Stimulated activated CD8-positive, alpha-beta memory T cell treated with anti-CD3 and anti-CD28 coated beads, Interleukin-15, amount 100 ng/mL, for 1 hour (primary cell): ENCODE measurements at places on chromosomes 13 and 19.

DNA sequence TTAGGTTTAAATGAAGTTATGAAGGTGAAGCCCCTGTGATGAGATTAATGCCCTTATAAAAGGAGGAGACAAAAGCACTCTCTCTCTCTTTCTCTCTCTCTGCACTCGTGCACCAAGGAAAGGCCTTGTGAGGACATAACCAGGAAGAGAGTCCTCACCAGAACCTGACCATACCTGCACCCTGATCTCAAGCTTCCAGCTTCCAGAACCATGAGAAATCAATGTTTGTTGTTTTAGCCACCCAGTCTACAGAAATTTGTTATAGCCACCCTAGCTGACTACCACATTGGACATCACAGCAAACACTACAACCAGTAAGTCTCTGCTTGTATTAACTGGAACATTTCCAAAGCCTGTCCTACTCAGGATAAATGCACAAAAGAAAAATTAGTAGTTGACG, 34.7 kb upstream of the WDFY2 start:
- DNase-seq: no peak

DNA sequence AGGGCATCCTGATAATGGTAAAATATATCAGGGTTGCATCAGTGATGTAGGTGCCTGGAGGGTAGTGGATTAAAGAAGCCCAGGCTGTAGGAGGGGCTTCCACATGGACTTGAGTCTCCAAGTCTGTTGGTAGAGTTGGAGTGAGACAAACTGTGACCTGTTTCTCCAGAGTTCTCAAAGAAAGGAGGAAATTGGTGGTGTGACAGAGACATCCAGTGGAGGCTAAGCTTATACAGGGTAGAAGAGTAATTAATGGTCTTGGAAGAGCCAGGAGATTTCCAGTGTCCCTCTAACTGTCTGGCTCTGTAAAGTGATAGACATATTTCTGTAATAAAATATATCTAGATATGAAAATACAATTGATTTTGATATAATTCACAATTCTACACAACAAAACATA, 61.1 kb downstream of the GPC5 start:
- no peak for DNase-seq

DNA sequence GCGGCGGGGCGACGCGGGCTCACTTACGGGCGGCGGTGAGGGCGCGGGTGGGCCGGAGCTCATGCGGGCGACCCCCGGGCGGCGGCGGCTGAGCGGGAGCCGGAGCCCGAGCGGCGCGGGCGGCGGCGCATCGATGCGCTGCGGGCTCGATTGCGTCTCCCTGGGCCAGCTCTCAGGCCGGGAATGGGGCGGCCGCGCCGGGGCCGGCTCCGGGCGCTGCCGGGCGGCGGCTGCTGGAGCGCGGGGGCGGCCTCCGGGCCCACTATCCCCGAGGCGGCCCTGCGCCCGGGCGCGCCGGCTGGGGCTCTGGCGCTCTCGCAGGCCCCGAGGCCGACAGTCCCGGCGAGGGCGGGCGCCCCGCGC, 1.4 kb upstream of the TSHZ3 start:
- DNase-seq: no peak

DNA sequence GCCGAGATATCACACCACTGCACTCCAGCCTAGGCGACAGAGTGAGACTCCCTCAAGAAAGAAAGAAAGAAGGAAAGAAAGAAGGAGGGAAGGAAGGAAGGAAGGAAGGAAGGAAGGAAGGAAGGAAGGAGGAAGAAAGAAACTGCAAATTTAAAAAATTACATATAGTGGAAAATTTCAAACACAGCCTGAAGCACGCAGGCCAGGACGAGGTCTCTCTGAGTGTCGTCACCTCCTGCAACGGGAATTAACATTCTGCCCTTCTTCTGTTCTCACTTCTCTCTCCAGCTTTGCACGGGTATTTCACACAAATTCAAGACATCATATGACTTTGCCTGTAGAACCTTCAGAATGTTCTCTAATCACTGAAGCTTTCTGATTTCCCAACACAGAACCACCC, 108.2 kb downstream of the GNG7 start:
- no peak for DNase-seq

DNA sequence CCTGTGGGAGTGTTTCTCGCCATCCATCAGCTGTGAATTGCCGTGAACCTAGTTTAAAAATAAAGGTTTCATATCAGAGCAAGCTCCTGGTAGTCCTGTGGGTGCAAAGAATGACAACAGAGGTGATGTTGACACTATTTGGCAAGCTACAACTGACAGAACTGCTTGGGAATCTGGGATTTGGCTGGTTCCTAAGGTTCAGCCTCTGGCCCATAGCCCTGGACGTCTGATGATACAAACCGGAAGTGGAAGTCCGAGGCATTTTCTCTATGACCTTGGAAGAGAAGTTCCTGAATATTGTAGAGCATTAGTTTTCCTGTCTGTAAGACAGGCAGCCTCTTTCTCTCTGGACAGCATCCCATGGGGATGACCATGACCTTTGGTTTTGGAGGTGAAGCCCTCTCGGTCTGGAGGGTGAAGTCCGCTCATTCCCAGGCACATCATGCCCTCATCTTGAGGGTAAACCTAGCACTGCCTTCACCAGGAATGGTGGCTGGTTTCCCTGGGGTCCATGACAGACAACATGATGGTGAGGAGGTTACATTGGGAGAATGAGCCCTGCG, 29.1 kb downstream of the GATAD2A start:
- DNase-seq: no peak

GRCh38 chr19:33302974-33303790, 848 bp upstream of the CEBPA start:
- DNase-seq: no peak

DNA sequence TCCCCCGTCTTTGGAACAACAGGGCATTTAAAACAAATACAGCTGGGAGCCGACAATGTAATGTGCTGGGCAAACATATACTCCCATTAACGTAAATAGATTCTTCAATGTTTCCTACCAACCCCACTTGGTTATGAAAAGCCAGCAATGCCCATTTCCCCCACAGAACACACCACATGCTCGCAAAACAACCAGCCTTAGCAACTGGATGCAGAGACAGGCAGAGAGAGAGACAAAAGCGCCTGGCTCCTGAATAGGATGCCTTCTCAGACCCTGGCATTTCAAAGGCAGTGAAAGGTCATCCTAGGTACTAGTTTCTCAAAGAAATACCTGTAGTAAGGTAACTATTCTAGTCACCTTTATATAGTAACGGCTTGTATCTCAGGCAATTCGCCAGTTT, 462.9 kb downstream of the ITGBL1 start:
- DNase-seq: no peak

DNA sequence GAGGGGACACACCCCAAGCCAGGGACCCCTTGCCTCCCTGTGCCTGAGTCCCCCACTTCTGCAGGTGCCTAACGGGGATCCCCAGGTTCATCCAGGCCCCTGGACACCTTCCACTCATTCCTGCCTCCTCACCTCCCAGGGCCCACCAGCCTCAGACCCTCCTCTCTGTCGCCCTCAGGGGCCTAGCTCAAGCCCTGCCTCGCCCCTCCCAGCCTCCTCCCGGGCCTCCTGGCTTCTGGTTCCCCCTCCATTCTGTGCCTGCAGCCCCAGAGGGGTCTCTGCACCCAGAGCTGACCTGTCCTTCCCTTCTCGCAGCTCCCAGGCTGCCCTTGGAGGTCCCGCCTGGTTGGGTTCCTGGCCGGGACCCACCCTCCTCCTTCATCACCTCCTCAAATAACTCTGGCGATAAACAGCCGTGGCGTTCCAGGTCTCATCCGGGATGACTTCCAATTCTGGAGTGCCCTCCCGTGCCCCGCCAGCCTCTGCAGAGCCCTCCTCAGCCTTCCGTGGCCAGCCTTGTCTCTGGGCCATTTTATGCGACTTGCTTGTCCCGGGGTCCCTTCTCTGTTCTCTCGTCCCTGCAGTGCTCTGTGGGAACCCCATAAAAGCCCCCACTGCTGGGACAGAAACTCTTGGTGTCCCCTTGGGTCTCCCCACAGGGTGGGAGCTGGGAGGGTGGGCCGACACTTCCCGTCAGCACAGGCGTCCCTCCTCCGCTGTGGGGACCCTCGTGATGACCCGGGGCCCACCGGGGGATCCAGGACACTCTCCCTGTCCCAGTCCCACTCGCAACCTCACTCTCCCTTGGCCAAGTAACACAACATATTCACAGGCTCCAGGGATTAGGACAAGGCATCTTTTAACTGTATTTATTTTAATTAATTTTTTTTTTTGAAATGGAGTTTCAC, 9.2 kb downstream of the JOSD2 start:
- DNase-seq: no peak

- no peak for DNase-seq
Measured at GRCh38 chr19:38165335-38165734, 58.7 kb downstream of the DPF1 start.

GRCh38 chr19:43596842-43597461, 557 bp downstream of the ZNF576 start:
- DNase-seq: no peak

- DNase-seq: no peak
Measured at GRCh38 chr19:16233836-16234551, 36.3 kb downstream of the AP1M1 start.

- DNase-seq: no peak
Measured at GRCh38 chr13:75151081-75151643, 330.8 kb downstream of the TBC1D4 start.

DNA sequence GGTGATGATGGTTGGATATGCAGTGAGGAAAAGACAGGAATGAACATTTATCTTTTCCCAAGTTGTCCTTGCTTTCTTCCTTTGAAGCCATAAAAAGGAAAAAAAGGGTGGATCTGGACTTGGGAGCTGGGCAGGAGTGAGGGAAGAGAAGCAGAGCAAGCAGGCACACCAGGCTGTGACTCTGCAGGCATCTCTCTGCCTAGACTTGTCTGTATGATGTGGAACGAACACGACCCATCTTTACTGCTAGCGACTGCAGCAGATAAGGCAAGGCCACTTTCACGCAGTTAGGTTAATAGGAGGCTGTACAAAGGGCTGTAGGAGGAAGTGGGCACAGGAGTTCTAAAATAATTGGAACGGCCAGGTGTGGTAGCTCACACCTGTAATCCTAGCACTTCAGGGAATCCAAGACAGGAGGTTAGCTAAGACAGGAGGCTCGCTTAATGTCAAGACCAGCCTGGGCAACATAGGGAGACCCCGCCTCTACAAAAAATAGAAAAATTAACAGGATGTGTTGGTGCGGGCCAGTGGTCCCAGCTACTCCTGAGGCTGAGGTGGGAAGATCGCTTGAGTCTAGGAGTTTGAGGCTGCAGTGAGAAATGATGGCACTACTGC, 961 bp upstream of the URI1 start:
- DNase-seq: no peak

DNA sequence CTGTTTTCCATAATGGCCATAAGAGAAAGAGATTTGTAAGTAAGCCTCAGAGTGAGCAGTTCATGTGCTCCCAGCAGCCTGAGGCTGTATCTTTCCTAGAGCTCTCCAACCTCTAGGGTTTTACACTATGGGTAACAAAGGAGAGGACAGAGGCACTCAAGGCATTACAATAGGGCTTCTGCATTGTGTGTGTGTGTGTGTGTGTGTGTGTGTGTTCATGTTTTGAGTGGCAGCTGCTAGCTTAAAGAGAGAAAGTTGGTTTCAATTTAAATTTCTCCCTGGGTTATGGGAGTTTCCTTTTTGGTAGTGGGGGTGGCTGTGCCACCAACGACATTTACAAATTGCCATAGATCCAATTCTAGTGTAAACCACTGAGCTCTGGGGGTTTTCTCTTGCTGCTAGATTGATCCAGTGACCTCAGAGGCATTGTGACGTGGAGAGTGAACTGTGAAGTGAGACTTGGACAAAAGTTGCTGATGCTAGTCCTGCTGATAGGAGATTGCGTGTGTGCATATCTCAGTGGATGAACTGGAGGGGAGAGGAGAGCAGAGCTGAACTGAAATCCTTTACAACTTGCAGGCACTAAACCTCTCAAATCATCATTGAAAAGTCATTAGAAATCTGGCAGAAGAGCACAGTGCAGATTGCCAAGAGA, 67.2 kb upstream of the OLFM4 start:
- no peak for DNase-seq

- no peak for DNase-seq
Measured at GRCh38 chr13:58087566-58087965, 456.0 kb downstream of the PCDH17 start.

GRCh38 chr13:38121267-38121666, 228.4 kb upstream of the UFM1 start:
- DNase-seq: no peak

DNA sequence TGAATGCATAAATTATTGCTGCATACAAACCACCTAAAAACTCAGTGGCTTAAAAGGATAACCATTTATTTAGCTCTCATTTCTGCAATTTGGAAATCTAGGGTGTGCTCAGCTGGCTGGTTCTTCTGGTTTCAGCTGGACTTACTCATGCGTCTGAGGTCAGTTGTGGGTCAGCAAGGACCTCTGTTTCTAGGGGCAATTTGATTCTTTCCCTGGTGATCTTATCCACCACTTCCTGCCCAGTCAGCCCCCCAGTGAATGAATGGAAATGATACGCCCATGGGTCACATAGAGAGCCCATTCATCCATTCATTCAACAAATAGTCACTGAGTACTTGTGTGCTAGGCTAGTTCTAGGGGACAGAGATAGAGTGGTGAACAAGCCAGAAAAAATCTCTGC, 9.9 kb downstream of the FXYD5 start:
- no peak for DNase-seq

GRCh38 chr19:30226464-30227011, 145.6 kb upstream of the ZNF536 start:
- no peak for DNase-seq

GRCh38 chr19:52935434-52935833, 12.2 kb upstream of the ZNF888 start:
- DNase-seq: no peak

DNA sequence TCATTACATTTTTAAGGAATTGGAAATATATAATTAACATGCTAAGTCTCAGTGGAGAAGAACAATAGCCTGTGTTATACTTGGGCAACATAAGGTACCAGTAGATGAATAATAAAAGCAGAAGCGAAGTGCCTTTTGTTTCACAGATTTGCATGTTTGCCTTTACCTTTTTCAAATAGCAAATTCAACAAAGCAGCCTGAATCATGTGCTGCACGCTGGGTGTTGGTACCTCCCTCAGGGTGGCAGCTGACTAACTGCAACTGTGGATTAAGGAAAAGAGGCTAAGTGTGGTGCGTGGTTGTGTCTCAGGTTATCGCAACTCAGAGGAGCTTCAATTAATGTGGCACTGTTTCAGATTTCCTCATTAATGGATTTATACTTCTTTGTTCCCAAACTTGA, 189.0 kb downstream of the LMO7 start:
- DNase-seq: no peak

DNA sequence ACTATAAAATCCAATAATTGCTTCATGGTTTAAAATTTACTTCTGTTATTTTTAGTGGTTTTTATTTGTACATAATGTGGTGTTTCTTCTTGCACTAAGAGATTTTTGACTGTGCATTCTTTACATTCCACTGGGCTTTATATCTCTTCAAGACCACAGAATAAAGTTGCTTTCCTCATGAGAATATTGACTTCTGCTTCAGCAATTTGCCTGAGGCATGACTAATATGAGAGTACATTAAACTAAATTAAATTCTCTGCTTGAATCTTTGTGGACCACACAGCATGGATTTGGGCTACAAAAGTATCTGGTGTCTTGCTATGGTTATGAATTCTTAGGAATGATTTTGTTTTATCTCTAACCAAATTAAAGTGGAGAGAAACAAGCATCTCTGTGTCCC, 1463.4 kb upstream of the PCDH20 start:
- no peak for DNase-seq

GRCh38 chr19:41195675-41196497, 2.9 kb downstream of the CYP2S1 start:
- no peak for DNase-seq

- DNase-seq: no peak
Measured at GRCh38 chr19:48398102-48398374, 4.6 kb downstream of the GRIN2D start.

- no peak for DNase-seq
Measured at GRCh38 chr13:21675095-21675991, 4.5 kb downstream of the FGF9 start.

- no peak for DNase-seq
Measured at GRCh38 chr13:43786472-43786765, 353 bp downstream of the ENOX1 start.
